SW 1271 (cell line): ENCODE measurements at places on chromosomes 5 and 9.

DNA sequence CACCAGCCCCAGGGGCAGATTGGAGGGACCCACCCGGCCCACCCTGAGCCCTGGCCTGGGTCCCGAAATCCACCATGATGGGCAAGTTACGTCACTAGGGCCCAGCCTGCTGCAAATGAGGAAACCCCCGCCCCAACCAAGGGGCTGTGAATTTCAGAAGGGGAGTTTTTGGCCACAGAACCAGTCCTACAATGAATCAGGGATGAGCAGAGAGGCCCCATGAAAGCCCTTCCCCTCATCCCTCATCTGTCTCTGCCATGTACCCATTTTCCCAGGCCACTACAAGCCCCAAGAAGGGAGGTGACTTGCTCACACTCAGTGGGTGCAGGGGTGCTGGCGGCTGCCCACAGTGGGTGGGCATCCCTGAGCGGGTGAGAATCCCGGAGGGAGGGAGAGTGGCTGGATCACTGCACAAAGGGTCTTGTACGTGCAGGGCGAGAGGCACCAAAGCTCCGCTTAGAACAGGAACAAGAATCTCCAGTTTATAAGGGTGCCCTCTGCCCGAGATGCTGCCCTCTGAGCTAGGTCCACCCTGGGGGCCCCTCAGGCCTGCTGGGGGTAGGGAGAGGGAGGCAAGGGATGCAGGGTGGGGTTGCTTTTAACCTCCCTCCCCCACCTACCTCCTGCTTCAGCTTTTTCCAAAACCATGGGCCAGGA lies 10.4 kb upstream of the TCF7 start:
- DNase-seq, result no peak

- no peak for DNase-seq
Measured at GRCh38 chr5:36482812-36483211, 123.6 kb upstream of the SLC1A3 start.

GRCh38 chr9:118975736-118976135 lies 393.5 kb downstream of the BRINP1 start:
- DNase-seq, result no peak

DNA sequence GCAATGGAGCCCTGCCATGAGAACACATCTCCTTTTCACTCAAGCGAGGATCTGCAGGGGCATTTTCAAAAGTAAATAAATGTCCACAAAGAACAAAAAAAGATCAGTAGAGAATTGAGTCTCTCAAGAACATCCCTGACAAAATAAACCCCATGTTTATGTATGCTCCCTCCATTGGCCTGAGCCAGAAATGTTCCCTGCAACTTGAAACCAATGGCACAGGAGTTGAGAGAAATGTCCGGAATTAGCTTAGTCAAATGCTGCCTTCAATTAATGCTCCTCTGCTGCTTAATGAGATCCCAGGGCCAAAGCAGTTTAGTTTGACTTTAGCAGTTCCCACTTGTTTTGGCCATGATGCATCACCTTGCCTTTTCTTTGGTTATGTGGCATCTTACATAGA lies 238.3 kb downstream of the EBF1 start:
- no peak for DNase-seq

DNA sequence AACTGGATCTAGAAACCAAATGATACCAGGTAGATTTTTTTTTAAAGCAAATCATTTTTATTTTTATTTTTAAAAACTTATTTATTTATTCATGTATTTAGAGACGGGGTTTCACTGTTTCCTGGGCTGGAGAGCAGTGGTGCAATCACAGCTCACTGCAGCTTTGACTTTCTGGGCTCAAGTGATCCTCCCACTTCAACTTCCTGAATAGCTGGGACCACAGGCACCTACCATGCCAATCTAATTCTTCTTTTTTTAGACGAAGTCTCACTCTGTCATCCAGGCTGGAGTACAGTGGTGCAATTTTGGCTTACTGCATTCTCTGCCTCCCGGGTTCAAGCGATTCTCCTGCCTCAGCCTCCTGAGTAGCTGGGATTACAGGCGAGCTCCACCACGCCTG lies 41.3 kb upstream of the CDK20 start:
- DNase-seq, result no peak

DNA sequence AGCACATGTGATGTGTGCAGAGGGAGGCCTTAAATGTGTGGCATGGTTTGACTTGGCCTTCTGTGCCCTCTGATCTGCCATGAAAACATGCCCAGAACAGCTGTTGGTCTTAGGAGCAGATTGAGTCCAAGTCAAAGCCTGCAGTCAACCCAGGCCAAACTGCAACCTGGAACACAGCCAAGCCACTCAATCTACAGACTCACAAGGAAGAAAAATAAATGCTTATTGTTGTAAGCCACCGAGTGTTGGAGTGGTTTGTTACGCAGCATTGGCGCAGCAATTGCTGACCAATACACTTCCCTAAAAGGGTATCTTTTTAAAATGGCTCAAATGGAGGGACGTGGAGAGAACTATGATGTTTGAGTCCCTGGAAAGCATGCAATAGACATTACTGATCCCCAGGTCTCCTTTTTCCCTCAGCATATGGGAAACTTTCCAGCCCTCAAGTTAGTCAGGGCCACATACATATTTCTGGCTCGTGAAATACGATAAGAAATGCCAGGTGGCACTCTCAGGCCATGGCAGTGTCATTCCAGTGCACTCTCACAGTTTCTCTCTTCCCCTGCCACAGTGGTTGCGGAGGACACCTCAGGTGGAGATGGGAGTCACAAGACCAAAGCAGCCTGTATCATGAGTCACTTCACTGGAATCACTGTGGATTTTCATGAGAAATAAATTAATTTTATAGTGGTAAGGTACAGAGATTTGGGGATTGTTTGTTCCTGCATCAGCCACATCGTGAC lies 168.0 kb upstream of the ZNF618 start:
- DNase-seq, result no peak

DNA sequence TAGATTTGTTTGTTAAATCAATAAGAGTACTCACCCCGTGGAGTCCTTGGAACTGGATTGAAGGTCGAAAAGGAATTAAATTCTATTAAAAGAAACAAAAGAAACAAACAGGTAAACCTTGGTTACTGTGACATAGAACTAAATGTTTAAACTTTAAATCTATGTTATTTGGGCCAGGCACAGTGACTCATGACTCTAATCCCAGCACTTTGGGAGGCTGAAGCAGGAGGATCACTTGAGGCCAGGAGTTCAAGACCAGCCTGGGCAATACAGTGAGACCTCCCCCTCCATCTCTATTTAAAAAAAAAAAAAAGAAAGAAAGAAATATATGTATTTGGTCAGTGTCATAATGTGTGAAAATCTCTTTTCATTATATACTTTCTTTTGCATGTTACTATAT lies 18.7 kb downstream of the ELL2 start:
- DNase-seq, result no peak

GRCh38 chr5:177311392-177311722 lies 341 bp downstream of the MXD3 start:
- no peak for DNase-seq

GRCh38 chr9:99722877-99723276 lies 98.8 kb upstream of the NR4A3 start:
- no peak for DNase-seq

GRCh38 chr5:98921947-98922505 lies 6.8 kb downstream of the CHD1 start:
- DNase-seq, result no peak

GRCh38 chr5:160438316-160439204 lies 16.9 kb downstream of the PTTG1 start:
- no peak for DNase-seq

DNA sequence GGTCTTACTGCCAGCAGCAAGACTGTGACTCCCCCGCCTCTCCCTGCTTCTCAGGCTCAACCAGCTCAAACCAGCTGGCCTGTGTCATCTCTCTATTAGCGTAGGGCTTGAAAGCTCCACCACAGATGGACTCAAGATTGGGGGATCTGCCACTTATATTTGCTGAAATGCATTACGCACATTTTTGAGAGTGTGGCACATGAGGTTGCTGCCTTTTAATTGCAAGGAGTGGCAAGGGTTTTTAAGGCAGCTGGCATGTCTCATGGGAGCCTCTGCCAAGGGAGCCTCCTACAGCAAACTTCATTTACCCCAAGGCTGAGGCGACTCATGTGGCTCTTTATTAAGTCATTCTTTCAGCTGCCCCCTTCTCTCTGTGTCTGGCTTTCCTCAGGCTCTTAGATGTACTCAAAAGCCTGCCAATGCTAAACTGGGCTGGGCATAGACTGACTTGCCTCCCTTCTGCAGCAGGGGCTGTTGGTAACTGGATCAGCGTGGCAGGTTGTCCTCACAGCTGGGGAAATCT lies 219.3 kb downstream of the SMARCA2 start:
- DNase-seq, result no peak
